BE2C (cell line): ENCODE measurements at places on chromosomes 6 and 20.

GRCh38 chr6:43367245-43367984 lies 2.0 kb downstream of the ZNF318 start:
- DNase-seq, result no peak

DNA sequence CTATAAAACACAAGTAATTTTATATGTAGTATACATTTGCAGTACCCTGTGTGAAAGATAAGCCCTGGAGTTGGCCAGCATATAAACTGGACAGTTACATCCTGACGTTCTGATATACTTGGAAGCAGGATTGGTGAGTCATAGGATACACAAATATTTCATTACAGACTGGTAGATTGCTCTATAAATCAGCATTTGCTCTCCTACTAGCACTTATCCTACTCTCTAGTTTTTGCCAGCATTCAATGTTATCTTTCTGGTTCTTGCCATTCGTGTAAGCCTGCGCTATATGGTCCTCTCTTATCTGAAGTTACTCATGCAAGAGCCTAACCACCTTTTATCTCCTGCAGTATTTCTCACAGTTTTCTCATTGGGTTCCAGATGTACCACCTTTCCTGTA lies 680.2 kb upstream of the MMS22L start:
- DNase-seq, result no peak

- no peak for DNase-seq
Measured at GRCh38 chr20:588476-588875, 21.6 kb downstream of the TCF15 start.

- DNase-seq, result no peak
Measured at GRCh38 chr6:169981568-169981967, 230.1 kb downstream of the ERMARD start.

DNA sequence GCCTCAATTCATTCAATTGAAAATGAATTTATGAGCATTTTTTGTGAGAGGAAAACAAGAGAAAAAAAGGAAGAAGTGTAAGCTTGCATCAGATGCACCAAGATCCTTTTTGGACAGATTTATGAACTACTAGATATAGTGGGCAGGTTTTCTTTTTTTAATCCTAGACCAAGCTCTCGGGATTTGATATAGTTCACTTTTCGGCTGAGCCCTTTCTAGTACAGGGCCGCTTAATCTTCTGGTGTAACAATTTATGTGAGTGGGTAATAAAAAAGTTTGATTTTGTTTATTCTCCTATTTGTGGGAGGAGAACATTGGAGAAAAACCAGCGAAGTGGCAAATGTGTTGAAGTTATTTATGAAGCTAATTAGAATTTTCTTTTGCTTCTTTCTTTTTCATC lies 538.0 kb downstream of the UTRN start:
- DNase-seq, result no peak

- no peak for DNase-seq
Measured at GRCh38 chr6:43088654-43089056, 12.5 kb downstream of the PTK7 start.

DNA sequence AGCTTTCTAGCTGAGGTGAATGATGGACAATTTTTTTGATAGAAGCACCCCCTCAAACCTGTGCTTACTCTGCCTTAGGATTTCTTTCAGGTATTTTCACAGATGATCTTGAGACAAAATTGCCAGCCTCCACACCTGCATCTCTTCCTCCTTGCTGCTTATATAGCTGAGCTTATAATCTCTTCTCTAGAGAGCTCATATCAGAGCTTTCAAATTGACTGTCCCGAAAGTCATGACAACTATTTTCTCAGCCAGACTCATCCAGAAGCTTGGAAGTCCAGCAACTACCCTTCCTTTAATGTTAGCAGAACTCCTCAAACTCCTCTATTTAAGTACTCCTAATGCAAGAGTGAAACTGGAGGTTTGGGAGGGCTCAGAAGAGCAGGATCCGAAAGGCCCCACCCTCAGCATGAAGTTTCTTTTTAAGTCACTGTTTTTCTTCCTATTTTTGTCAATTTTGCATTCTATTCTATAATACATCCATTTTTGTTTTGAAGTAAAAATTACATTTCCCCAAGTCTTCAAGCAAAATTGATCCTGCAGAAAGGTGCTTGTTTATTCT lies 12.7 kb downstream of the CGA start:
- no peak for DNase-seq

GRCh38 chr6:72755752-72756151 lies 133.9 kb downstream of the KCNQ5 start:
- DNase-seq, result no peak

GRCh38 chr20:33262658-33263065 lies 20.4 kb upstream of the BPIFB1 start:
- peak; percentile 70 for DNase-seq

DNA sequence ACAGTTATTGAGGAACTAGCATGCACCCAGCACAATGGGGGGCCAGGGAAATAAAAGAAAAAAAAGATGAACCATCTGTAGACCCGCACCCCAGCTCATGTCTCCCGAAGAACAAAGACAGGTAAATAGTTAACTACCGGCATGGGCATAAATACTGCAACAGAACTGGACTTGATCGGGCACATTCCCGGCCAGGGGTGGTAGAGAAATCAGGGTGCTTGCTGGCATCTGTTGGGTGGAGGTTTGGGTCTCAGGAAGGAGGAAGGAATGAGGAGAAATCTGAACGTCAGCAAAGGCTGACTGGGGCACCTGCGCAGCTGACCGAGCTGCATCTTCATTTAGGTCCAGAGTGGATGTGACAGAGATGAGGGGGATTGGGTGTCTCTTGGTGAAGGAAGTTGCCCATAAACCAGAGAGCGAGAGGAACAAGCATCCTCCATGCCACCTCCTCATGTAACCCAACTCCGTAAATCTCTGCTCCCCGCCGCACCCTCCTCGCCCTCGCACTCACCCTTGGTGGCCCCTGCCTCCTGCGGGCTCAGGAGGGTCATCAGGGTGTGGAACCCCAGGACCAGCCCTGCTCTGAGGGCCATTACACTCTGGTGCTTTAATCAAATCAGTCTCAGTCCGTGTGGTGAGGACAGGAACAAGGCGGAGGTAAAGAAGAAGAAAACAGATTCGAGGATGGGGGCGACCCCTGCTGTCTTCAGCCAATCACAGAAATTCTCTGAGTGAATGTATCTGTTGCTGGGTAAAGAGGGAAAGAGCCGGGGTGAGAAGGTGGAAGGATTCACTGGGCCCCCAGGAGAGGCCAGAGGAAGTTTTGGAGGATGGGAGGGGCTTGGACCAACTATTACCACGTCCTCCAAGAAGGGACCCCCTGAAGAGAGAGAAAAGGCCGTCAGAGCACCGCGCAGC lies at the start of gene HLA-DOA:
Gene HLA-DOA, minus strand, starts transcription at position 648 of the 918 bp plus-strand sequence.
- DNase-seq, result no peak

DNA sequence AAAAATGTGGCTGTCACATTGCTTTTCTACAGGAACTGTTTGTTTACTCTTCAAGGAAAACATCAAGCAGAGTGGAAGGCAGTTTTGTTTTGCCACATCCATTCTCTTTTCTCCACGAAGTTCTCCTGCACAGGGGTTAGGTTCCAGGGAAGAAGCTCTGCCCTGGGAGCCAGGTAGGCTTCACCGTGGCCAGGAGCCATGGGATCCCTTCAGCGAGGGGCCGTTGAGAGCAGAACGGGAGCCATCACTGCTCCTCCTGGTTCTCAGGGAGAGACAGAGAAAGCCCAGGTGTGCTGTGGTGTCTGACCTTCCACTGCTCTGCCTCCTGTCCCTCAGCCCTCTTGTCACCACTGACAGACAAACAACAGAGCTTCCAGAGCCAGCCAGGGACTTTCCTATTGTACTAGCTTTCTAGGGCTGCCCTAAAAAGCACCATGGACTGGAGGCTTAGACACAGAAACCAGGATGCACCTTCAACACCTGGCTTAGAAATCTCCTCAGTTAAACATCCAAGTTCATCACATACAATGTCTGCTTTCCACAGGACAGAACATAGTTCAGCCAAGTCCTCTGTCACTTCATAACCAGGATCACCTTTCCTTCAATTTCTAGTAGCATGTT lies 75.6 kb upstream of the SLC22A23 start:
- DNase-seq, result no peak

DNA sequence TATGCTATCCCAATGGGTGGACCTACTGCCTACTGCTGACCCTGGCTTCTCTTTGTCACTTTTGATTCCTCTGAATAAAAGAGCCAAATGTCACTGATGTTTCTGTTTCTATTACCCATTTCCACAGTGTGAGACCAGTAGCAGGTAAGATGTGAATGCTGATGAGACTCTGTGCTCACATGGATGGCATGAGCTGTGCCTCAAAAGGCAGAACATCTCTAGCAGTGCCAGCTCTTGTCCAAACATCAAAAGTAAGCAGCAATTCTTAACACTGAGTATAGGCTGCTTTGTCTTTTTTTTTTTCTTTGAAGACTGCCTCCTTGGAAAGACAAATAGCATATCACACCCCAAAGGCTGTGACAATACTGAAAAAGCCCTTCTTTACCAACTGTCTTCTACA lies 459.2 kb upstream of the RUNX2 start:
- DNase-seq, result no peak

DNA sequence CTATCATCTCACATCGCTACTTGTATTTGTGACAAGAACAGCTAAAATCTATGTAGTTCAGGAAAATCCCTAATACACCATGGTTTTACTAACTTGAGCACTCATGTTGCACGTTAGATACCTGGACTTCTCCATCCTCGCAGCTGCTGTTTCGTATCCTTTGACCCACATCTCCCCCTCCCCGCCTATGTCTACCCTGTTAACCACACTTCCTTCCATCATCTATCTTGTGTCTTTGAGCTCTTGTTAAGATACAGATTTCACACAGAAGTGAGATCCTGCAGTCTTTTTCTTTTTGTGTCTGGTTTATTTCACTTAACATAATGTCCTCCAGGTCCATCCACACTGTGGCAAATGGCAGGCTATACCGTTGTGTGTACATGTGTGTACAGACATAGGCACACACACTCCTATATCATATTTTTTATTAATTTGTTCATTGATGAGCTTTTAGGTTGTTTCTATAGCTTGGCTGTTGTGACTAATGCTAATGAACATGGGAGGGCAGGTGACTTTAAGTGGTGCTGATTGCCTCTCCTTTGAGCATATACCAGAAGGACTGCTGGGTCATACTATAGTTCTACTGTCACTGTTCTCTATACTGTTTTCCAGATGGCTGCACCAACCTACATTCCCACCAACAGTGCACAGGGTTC lies 117.8 kb downstream of the WDR27 start:
- DNase-seq, result no peak

DNA sequence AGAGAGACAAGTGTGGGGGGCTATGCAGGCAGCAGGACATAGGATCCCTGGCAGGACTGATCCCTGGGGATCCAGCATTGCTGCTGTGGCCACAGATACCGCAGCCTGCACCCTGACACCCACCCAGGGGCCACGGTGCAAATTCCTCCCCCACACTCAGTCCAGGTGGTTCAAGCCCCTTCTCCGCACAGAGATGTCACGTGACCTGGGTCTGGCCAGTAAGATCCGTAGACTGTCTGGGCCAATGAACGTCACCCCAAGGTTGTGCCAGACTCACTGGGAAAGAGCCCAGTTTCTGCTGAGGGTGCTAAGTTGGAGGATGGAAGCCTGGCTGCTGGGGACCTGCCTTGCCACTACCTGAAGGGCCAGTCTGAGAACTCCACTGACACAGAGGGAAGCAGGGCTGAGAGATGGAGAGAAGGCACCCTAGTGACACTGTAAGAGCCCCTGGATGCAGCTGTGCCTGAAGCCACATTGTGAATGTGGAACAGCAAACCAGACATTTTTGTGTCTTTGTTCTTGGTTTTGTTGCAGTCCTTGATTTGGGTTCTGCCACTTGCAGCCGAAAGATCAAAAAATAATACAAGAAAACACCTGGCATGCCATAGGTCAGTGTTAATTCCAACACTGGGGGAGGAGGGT lies 228.6 kb downstream of the PREX1 start:
- DNase-seq, result peak; percentile 1

DNA sequence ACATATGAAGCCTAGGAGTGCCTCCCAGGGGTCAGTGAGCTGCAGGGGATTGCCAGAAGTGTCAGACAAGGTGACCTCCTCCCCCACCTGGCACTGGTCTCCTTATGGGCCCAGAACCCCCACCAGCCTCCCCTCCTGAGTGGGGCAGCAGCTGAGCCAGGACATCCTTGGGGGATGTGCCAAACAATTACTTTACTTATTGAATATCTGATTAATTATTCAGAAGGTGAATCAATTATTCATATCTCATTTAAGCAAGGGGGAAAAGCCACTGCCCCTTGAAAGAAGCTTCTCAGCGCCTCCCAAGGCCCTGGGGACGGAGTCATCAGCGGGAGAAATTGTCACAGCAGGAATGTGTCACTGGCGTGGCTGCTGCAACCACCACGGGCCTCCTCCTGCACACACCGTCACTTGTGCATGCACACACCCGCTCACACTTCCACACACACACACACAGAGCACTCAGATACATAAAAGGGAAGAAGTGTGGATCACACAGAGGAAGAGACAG lies 123.4 kb upstream of the MAFB start:
- DNase-seq, result no peak

- no peak for DNase-seq
Measured at GRCh38 chr6:55210952-55211351, 36.6 kb downstream of the HCRTR2 start.

- DNase-seq, result no peak
Measured at GRCh38 chr20:18728165-18728869, 85.3 kb upstream of the SCP2D1 start.

DNA sequence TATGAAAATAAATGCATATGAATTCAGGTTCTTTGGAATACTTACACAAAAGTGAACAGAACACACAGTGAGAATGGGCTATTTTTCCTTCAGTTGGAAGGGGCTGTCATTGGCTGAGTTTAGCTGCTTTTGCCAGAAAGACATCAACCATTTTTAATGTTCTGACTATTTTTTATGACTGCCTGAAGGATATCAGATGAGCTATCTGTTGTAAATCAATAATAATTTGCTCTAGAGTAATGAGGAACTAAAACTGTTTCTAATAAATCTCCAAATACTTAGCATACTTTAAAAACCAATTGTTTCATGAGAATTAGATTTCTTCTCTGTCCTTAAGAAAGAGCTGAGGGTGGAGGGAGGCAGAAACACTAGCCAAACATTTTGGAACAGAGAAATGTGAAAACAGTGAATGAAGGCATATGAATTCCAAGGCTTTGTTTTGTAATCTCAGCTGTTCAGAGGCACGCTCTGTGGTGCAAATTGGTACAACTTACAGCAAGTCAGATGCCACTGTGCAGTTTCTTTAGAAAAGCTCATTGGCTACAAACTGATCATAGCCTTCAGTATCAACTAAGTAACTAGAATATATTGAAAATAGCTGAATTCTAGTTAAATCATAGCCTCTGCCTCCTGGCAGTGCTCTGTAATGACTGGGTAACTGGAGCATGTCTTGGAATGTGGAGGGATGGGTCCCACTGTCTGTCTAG lies 228.9 kb upstream of the JAG1 start:
- no peak for DNase-seq

DNA sequence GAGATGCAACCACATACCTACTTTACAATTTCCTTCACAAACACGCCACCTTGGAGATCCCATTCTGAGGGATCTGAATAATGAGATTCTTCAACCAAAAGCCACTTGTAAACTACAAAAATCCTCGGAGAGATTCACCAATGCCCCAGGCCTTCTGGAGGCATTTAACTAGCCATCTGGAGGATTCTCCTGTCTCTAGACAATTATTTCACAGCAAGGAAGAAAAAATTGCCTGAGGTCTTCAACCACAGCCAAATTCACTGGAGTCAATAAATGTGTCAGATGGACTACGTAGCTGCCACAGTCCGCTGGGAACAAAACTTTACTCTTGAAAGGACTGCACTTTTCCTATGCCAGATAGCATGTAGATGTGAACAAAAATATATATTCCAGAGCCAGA lies 19.0 kb upstream of the DCDC2 start:
- no peak for DNase-seq
